ENCODE measurements at places on chromosomes 6 and 20.

GRCh38 chr6:88499436-88499835 lies 333.3 kb upstream of the CNR1 start:
- no peak for DNase-seq

GRCh38 chr20:19172637-19173036 lies 39.8 kb upstream of the SLC24A3 start:
- DNase-seq: no peak

- no peak for DNase-seq
Measured at GRCh38 chr20:37927410-37928095, 24.6 kb downstream of the VSTM2L start.

- DNase-seq: peak; percentile 85
Measured at GRCh38 chr20:36861875-36862801, 13.8 kb upstream of the TLDC2 start.

GRCh38 chr20:43749734-43750294 lies 23.0 kb upstream of the GTSF1L start:
- DNase-seq: peak; percentile 86

DNA sequence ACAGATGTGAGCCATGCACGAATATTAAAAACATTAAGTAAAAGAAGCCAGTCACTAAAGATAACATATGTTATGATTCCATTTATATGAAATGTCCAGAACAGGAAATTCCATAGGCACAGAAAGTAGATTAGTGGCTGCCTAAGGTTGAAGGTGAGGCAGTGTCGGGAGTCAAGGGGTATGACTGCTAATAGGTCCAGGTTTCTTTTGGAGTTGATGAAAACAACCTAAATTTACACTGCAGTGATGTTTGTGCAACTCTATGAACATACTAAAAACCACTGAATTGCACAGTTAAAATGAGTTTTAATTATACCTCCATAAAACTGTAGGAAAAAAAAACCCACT lies 14.4 kb downstream of the SRPK1 start:
- DNase-seq: no peak

DNA sequence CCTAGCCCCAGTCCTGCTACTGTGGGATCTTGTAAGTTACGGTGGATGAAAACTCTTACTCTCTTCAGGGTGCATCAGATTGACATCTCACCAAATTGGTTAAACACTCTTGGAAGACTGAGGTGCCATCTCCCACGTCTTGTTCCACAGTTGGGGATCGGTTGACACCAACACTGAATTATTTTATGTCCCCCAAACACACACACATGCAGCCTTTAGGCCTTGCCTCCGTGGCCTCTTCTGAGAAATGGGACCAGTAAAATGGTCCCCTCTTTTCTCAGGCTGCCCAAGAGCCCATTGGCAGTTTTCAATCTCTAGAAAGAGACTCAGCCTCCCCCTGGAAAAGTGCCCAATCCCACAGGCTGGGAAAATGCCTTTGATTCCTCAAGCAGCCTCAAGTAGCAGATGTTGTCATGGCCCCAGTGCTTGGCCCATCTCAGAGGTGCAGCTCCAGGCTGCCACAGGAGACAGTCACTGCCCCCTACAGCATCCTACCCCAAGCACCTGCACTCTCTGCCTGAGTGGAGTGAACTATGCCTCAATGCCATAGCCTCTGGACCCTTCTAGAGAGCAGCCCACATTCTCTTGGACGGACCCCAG lies 163.9 kb downstream of the ANKRD60 start:
- DNase-seq: peak; percentile 22

DNA sequence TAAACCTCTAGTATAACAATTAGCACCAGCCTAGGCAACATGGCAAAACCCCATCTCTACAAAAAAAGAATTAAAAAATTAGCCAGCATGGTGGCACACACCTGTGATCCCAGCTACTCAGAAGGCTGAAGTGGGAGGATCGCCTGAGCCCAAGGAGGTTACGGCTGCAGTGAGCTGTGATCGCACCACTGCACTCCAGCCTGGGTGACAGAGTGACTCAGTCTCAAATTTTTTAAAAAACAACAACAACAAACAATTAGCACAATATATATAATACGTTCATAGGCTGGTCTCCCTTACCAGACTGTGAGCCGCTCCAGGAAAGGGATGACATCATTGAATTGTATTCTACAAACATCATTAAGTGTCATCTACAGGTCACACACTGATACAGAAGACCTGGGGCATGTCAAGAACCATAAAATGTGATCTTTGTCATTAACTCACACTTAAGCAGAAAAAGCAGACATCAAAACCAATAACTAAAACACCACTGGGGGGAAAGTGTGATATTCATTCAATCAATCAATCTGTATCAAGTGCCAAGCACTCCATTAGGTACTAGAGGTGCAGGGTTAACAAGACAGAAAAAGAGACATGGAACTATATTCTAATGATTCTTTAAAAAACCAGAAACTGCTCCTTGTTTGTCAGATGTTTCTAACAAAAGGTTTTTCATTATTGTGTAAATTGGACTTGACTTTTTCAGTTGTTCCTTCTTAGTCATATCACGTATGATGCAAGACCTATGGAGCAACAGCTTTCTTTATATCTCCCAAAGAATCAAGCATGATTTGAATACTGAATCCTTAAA lies 17.8 kb downstream of the MAP3K5 start:
- DNase-seq: no peak

GRCh38 chr6:90982051-90982450 lies 395.2 kb upstream of the MAP3K7 start:
- DNase-seq: no peak

DNA sequence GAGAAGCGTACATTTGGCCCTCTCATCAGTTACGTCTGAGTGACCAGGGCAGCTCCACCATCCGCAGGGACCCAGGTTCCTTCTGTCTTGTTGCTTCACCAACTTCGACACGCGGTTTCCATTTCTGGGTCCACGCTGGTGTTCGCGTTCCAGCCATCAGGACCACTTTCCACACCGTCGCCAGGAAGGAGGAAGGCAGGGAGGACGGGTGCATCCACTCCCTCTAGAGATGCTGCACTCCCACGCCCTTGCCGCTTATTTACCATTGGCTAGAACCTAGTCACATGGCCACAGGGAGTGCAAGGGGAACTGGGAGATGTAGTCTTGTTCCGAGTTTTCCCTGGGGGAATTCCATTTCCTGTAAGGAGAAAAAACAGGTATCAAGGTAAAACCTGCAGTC lies 33.2 kb upstream of the SNX9 start:
- DNase-seq: peak; percentile 66

- DNase-seq: peak; percentile 41
Measured at GRCh38 chr20:2179233-2179580, 77.6 kb downstream of the STK35 start.

GRCh38 chr6:78850621-78851020 lies 16.7 kb upstream of the IRAK1BP1 start:
- no peak for DNase-seq

GRCh38 chr6:36954262-36954931 lies at the start of gene PI16:
Gene PI16, plus strand, starts transcription at chr6:36954738. Its CDS starts 23 bp downstream, at chr6:36954761.
- DNase-seq: peak; percentile 42

DNA sequence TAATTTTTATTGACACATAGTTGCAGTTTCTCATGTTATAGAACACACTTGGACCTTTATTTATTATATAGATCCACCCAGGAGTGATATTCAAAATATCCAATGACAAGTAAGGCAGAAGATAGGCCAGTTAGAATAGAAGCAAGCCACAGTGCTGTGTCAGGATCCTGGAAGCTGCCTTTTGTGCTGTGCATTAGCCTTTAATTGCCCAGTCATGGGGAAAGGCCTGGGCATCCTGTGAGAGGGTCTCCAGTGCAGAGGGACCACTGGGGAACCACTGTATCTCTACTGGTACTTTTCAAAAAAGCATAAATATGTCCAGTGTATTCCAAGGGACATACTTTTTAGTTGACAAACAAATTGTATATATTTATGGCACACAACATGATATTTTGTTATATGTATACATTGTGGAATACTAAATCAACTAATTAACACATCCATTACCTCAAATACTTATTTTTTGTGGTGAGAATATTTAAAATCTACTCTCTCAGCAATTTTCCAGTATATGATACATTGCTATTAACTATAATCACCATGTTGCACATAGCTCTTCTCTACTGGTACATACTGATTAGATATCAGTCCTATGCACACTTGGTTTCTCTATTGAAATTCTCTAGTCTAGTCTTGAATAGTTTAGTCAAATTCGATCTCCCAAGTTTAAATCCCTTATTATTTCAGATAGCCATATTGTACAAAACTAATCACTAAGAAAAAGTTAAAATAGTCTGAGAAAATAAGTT lies 59.5 kb downstream of the CDC40 start:
- no peak for DNase-seq

- peak; percentile 40 for DNase-seq
Measured at GRCh38 chr20:38714308-38714707, 10.0 kb upstream of the SLC32A1 start.

DNA sequence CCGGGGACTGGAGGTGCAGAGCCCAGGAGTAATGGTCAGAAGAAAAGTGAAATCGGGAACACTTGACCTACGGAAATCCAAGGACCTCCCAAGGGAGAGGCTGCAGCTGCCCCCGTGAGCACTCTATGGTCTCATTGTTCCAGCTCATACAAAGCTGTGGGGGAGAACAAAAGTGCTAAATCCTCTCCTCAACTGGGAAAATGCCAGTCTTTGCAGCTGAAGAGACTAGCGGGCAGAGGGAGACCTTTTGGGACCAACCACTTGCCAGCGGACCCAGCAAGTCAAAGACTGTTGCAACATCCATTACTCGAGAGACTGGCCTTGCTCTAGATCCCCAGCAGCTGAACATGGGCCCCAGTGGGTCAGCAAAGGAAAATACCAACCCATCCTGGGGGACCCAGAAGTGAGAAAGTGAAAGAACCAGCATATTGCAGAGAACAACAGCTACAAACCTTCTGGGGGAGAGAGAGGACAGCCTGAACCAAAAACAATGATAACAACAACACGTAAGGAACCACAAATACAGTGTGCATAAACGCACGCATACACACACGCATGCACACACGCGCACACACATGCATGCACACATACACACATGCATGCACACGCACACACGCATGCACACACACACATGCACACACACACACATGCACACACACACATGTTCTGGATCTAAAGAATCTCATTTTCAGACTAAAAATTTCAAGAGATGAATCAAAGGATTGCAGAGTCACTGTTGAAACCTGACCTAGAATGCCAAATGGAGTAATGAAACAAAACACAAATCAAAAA lies 24.7 kb upstream of the ELMO2 start:
- DNase-seq: no peak

DNA sequence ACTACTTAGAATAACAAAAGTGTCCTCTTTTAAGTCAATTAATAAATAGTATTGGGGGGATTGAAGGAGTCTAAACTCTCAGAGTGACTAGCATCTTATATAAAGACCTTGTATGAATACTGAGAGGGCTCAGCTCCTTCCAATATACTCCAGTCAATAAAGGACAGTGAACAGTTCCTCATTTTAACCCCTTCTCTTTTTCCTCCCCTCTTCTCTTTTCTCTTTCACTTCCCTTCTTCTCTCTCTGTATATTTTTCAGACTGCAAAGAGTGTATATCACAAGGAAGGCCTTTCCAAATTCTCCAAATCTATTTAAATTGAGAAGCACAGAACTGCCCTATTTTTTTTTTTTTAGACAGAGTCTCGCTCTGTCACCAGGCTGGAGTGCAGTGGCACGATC lies 99.5 kb downstream of the CD164 start:
- no peak for DNase-seq

- DNase-seq: no peak
Measured at GRCh38 chr6:38517005-38517404, 122.7 kb downstream of the BTBD9 start.

GRCh38 chr20:52677216-52677615 lies 294.9 kb upstream of the TSHZ2 start:
- DNase-seq: no peak

DNA sequence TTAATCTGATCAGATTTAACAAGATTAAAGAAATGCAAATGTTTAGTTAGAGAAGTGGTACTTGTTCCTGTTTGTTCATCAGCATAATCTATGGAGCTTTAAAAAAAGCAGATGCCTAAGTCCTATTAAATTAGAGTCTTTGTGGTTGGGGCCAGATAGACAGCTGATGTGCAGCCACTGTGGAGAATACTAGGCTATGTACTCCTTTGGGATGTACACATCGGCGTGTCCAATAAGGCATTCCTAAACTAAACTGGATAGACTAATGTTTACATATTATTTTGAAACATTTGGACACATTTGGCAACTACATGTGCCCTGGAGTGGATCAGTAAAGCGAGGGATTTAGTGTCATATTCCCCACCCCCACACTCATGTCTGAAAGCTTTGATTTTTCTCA lies 459.5 kb downstream of the LMBRD1 start:
- DNase-seq: no peak

- no peak for DNase-seq
Measured at GRCh38 chr6:41518118-41518517, 28.1 kb upstream of the FOXP4 start.

DNA sequence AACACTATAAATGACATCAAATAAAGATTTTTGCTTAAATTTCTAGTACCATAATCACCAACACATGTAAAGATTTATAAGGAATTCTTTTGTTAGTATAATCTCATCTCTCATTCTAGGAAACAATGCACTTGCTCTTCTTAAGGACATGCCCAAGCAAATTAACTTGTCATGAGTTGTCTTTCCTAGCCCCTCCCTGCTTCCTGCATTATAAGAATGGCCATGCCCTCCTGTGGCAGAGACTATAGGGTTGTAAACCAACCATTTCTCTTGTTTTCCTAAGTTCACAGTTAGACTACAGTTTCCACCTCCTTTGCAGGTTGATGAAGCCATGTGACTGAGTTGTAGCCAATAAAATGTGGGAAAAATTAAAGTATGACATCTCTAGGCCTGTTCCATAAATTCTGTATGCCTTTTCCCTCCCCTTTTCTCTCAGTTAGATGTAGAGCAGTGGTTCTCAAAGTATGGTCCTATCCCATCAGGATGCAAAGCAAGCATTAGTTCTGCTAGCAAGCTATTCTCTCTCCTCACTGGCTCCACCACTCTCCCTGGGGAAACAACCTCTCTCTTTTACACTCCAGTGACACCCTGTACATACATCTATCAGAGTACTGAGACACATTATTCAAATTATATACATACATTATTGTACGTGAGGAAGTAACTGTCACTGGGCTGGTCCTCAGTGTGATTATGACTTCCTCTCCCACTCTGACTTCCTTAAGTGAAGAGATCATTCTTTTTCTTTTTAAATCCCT lies 295.0 kb downstream of the PKHD1 start:
- DNase-seq: no peak

GRCh38 chr20:49893242-49894072 lies 21.9 kb downstream of the SPATA2 start:
- no peak for DNase-seq

DNA sequence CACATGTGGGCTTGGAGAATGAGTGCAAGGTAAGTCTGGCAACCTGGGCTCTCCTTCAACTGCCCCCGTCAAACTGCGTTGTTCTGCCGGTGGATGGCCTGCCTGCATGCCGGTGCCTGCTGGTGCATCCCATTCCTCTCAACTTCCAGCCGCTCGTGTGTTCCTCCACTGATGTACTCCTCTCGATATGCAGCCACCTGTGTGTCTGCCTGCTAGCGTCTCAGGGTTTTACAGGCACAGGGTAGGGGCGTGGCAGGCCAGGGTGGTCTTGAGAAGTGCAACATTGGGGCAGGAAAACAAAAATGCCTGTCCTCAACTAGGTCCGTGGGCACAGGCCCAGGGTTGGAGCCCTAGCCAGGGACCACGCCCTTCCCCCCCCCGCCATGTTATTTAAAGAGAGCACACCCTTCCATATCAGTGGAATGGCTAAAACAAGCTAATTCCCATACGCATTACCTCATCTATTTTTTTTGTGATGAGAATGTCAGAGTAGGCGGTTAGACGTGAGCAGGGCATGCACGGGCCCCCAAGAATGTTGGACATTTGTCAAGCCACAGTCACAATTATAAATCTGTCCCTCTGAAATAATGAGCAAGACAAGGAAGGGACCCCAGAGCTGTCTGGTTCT lies 33.2 kb downstream of the SERPINB6 start:
- no peak for DNase-seq

All from islet precursor cell (in vitro differentiated cells).